HFFc6 (cell line): ENCODE measurements at places on chromosomes 5 and 9.

GRCh38 chr5:54460181-54460919 is 4.9 kb downstream of the HSPB3 start:
- DNase-seq = peak; percentile 48

GRCh38 chr9:115118879-115119218 is 892 bp upstream of the TNC start:
- DNase-seq = peak; percentile 97

GRCh38 chr5:136193322-136193935 is 467 bp upstream of the SMIM32 start:
- no peak for DNase-seq

GRCh38 chr5:53784596-53784995 is 224.2 kb downstream of the NDUFS4 start:
- no peak for DNase-seq

DNA sequence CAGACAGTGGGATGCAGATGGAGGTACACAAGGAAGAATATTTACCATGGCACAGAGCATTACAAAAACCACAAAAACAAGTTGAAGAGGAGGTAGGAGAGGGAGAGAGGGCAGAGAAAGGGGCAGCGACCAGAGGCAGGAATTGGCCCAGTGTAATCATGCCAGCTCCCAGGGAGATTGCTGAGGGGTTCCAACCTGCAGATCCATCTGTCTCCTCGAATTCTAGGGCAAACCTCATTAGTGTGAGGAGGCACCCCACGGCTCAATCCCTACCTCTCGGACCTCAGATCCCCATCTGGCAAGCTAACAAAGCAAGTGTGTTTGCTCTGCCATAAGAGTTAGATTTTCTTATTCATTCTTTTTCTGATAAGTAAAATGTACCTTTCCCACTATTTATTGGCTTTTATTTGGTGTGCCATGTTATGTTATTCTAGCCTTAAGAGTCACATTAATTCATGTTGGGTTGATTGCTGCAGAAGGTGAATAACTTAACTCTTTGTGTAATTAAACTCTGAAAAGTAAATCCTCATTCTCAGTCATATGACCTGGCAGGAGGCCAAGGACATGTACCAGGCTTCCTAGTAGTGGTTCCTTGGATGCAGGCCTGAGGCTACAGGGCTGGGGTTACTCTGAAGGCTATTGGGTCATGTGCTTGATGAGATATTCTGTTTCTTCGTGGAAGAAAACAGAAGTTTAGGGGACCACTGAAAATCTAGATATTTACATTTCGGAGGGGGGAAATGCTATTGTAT is 315.2 kb upstream of the ATP10B start:
- no peak for DNase-seq

GRCh38 chr5:178383919-178384815 is 151.6 kb upstream of the PHYKPL start:
- DNase-seq = no peak

DNA sequence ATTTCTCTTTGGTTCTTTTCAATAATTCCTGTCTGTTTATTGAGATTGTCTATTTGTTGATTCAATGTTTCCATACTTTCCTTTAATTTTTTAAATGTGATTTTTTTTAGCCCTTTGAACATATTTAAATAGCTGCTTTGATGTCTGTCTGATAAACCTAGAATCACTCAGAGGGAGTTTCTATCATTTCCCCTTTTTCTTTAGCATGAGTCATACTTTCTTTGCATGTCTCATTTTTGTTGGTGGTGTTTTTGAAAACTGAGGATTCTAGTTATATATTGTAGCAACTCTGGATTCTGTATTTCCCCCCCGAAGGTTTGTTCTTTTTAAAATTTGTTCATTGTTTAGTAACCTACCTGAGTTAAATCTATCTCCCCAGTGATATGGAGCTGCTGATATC is 24.2 kb upstream of the ZNF618 start:
- no peak for DNase-seq

GRCh38 chr9:116308076-116308475 is 154.5 kb downstream of the PAPPA start:
- no peak for DNase-seq

- no peak for DNase-seq
Measured at GRCh38 chr9:97602430-97602829, 30.7 kb downstream of the TSTD2 start.

GRCh38 chr5:92207151-92207550 is 824.0 kb upstream of the ARRDC3 start:
- DNase-seq = no peak

- peak; percentile 43 for DNase-seq
Measured at GRCh38 chr9:130186839-130187522, 14.8 kb downstream of the NCS1 start.

- no peak for DNase-seq
Measured at GRCh38 chr9:1939466-1939865, 75.7 kb upstream of the SMARCA2 start.

- no peak for DNase-seq
Measured at GRCh38 chr5:138179277-138179857, 455 bp downstream of the KIF20A start.

- no peak for DNase-seq
Measured at GRCh38 chr9:136729144-136729543, 13.6 kb downstream of the LCN10 start.

- no peak for DNase-seq
Measured at GRCh38 chr5:168819004-168819621, 239.9 kb upstream of the PANK3 start.

GRCh38 chr9:134636149-134636507 is 5.5 kb upstream of the COL5A1 start:
- DNase-seq = no peak

DNA sequence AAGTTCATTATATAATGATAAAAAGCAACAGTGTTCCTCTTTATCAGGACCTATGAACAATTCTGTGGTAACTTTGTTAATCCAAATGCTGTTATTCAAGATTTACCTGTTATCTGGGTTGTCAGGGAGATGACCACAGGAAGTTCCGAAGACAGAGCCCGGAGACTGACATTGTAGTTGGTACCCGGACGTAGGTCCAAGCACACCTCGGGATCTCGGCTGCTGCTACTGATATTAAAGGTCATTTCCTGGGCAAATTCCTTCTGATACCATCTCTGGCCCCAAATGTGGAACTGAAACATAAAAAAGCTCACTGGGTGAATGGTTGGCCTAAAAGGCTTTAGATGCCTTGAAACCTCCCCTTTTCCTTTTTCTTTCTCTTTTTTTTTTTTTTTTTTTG is 96.7 kb downstream of the SUSD1 start:
- DNase-seq = no peak

- no peak for DNase-seq
Measured at GRCh38 chr5:170691657-170692056, 91.9 kb upstream of the GABRP start.

DNA sequence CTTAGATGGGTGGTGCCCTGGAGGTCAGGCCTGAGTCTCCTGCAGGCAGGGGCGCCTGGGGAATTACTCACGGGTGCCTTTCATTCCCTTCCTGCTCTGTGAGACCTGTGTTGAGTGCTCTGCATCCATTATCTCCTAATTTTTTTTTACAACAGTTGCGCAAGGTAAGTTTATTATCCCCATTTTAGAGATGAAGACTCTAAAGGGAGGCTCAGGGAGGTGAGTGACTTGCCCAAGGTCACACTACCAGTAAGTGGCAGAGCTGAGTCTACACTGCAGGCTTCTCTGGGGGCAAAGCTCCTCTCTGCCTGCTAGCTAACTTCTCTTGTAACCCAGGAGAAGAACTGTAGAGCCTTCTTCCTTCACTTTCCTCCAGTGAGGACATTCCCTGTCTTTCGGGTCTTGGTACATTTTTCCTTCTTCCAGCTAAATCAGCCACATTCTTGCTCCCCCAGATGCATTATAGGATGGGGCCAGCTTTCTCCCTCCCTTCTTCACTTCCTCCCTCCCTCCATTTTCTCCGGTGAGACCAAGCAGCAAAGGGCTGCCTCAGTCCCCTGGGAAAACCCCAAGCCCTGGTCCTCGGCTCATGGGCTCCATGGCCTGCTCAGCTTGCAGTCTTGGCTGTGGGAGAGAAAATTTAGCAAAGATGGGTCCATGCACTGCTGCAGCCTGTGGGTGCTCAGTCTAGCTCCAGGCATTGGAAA is 1.8 kb downstream of the PRR7 start:
- no peak for DNase-seq

- DNase-seq = peak; percentile 60
Measured at GRCh38 chr5:151126199-151126645, 31.4 kb downstream of the ANXA6 start.

- no peak for DNase-seq
Measured at GRCh38 chr5:132714456-132715307, 22.7 kb downstream of the KIF3A start.

- no peak for DNase-seq
Measured at GRCh38 chr9:7119612-7120011, 361.8 kb downstream of the KDM4C start.

DNA sequence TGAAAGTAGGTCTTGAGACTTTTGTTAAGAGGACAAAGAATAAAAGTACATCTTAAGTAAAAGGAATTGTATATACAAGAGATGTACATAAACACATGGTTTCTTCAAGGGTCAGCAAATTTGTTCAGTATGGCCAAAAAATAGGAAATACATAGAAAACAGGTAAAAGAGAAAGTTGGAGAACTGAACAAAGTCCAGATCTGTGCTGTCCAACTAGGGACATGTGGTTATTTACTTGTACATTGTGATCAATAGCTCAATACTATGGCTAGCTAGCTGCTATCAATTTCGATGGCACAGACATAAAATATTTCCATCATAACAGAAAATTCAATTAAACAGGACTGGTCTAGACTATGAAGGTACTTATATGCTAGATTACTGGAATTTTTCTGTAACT is 92.3 kb downstream of the RAPGEF6 start:
- DNase-seq = no peak

GRCh38 chr9:98251551-98251950 is 3.9 kb downstream of the TBC1D2 start:
- peak; percentile 73 for DNase-seq

DNA sequence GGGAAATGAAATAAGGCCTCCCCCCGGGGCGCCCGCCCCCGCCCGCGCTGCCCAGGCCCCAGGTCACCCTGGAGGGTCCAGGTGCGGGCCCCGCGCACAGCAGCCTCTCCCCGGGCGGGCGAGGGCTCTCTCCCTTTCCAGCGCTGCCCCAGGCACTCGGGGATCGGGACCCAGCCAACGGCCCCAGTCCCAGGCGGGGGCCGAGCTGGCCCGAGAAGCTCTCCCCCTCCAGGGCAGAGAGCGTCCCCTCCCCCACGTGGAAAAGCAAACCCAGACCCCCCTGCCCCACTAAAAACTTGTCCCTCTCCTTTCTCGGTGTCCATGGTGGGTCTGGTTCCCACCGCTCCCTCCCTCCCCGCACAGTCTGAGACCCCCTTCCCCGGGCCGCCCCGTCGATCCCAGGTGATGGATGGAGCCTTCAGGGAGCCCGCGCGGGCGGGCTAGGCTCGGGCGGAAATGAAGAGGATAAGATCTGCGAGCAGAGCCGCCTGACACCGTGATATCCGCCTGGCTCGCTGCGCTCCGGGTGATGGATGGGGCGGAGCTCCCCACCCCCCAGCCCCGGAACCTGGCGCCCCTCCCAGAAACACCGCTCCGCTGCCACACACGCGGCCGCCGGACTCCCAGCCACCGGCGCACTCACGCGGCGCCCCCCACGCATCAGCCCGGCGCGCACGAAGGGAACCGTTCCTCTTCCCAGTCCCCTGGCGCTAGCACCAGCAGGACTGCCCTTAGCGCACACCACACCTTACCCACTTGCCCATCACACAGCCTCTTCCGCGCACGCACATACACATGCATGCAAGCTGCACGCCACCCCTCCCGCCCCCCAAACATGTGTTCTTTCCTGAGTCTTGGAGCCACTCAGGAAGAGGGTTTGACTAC is 81.7 kb upstream of the ZBTB43 start:
- DNase-seq = no peak
